ENCODE measurements at places on chromosomes 2 and 18.
A peak's percentile ranks its signal among the peaks of the same experiment; 100 is the strongest.

- no peak for DNase-seq
These were observed 254.8 kb downstream of the RNF152 start for GRCh38 chr18:61637905-61638595.

DNA sequence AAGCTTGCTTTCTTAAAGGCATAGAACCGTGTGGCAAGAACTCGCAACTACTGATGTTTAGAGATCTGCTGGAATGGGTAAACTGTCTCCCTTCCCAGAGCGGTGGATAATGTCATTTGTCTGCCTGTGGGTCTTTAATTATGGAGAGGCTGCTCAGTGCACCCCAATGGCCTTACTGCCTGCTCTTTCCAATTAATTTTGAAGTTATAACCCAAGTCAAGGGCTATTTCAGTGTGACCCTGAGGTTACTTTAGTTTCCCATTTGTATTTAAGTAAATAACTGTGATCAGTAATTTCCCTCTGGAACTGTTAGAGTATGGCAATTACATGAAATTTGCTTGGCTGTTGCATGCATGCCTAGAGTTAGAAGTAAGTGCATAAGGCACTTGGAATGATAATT, 48.9 kb upstream of the LYPD6 start:
- DNase-seq = no peak

GRCh38 chr2:177551989-177552421, 159.4 kb downstream of the AGPS start:
- peak; percentile 13 for DNase-seq

DNA sequence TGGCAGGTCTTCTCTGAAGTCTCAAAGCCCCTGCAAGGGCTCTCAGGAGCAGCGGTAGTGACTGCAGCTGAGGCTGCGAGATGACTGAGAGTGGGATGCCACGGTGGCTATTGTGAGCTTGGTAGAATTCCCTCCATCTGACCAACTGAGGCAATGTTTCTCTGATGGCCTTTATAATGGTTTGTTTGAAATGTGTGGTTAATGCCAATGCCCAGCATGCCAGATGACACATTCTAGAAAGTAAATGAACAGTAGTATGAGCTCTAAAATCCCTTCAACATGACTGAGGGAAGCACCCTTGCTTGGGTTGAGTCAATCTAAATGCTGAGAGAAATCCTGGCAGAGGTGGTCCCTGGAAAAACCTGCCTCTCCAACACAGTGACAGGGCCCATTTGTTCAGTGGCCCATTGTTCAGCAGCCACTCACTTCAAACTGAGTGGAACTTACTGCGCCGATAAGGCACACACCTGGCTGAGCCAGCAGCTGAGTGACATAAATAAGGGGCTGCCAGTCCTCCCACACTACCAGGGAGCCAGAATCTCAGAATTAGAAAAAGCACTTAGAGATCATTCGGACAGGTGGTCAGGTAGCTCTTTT, 31.7 kb downstream of the SULT1C2 start:
- no peak for DNase-seq

- no peak for DNase-seq
These were observed 30.8 kb upstream of the TRIB2 start for GRCh38 chr2:12685956-12686355.

DNA sequence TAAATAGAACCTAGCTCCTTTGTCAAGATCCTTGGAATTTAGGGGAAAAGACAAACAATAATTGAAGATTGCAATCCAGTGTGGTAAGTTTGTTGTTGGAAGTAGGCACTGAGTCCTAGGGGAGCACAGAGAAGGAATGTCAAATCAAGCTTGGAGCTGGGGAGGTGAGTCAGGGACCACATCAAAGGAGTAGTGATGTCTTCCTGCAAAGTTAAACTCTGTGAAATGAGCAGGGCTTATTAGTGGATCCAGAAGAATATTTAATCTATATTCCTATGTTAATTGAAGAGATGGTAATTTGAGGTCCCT, 41.7 kb upstream of the NABP1 start:
- DNase-seq = no peak

DNA sequence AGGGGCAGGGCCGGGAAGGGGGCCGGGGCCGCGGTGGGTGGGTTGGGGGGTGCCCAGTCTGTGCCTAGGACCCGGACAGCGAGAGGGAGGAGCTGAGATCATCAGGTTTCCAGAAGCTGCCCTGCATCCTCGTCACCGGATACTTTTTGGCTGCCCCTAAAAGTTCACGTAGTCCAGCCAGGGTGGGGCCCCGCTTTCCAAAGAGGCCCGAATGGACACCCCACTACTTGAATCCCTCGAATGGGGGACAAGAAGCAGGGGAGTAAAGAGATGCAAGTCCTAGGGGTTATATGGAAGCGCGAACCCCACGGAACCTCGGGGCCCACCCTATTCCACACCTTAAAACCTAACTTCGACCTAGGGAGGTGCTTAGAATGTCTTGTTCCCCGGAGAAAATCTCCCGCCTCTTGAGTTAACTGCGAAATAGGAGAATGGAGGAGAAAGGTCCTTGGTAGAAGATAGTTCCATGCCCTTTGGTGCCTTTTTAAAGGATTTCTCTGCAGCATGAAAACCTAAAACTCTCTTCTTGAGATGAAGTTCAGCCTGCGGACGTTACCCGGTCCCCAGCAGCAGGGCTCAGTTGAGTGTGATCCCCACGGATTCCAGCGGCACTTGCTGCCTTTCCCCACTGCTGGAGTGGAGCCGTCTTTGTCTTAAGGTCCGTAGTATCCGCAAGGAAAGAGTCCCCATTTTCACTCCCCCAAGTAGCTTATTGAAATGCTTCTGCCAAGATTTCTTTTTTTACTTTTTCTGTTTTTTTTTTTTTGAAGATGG, 2.1 kb upstream of the RNF152 start:
- no peak for DNase-seq

GRCh38 chr18:36372903-36373311, 75.4 kb downstream of the FHOD3 start:
- no peak for DNase-seq

- no peak for DNase-seq
These were observed 25.7 kb downstream of the MDH1 start for GRCh38 chr2:63614448-63614968.

- DNase-seq = no peak
These were observed 16.1 kb upstream of the REG3G start for GRCh38 chr2:79009388-79009787.

GRCh38 chr2:42979416-42979869, 187.1 kb upstream of the HAAO start:
- DNase-seq = no peak

DNA sequence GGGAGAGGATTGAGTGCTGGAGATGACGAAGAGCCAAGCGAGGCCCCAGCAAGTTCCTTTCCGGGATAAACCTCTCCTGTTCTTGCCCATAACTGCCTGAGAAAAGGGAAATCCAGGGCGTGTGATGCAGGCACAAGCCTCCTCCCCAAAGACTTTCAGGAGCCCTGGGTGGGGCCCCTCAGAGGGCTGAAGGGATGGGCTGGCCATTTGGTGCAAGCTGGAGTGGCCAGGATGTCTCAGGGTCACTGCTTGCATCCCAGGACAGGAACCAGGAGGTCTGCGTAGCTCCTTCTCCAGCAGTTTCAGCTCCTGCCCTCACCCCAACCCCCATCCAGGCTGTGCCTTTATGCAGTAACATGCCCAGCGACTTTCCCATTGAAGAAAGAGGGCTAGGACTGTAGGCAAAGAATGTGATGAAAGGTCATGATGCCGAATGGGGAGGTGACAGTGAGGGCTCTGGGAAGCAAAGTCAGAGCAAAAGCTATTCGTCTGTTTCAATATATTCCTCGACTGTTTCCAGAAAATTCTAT, 80.2 kb downstream of the PXDN start:
- DNase-seq = no peak

DNA sequence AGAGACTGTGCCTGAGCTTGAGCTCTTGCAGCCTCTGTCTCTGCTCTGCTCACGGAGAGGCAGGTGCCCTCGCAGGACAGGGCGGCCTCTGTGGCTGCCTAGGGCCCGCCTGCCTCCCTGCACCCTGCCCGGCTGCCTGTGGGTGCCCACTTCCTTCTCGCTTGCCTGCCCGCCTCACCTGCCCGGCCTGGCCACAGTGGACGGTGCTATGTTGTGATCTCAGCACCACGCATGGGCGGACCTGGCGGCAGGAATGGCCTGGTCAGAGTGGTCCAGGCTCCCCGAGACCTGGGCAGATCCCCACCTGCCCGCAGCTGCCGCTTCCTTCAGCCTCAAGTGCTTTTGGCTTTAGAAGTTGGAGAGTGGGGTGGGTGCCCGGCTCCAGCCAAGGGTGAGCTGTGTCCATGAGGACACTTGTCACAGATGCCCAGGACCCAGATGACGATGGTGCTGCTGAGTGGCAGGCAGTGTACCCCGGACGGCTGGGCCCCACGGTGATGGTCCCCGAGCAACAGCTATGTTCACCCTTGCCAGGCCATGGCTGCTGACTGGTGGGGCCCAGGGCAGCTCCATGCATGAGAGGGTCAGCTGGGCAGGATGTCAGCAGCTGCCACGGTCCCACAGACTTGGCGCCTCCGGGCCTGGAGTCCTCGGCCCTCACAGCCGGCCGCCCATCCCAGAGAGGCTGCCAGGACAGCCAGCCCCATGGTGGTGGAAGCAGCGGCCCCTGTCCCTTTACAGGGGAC, 25.3 kb downstream of the RTP5 start:
- no peak for DNase-seq

DNA sequence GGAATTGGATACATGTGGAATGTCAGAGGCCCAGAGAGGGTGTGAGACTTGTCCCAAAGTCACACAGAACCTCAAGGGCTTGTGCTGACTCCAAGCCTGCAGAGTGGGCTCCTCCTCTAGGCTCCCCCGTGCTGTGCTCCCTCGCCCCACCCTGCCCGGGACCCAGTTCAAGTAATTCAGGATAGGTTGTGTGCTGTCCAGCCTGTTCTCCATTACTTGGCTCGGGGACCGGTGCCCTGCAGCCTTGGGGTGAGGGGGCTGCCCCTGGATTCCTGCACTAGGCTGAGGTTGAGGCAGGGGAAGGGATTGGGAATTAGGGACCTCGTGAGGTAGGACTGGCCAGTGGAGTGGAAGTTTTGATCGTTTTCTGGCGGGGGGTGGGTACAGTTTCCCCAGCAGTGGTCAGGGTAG, 2.8 kb downstream of the CTDSP1 start:
- DNase-seq = no peak

DNA sequence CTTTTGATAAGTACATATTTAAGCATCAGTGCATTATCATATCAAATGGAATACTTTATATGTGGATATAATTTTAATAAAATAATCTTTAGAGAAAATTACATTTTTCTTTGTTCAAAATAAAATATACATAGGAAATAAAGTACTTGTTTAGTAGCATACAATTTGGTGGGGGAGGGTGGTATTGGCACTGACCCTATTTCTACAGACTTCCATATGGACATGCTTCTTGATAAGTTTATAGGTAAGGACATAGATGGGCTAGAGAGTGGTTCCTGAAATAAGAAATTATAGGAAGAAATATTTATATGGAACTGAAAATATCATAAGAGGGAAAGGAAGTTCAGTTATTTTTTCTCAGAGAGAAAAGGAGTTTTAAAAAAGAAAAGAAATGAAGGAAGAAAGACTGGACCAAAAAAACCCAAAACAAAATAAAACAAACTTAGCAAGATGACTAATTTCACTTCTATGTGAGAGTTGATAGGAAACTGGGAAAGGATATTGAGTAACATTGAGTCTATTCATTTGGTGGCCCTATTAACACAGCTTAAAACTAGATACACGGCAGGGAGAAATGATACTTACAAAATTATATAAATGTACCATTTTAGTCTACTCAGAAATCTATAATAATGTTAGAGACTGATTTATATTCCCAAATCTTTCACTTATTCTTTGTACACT, 505.9 kb downstream of the ERBB4 start:
- DNase-seq = no peak

GRCh38 chr2:8300216-8300615, 381.6 kb upstream of the ID2 start:
- DNase-seq = no peak

GRCh38 chr2:199932312-199932855, 21.3 kb downstream of the C2orf69 start:
- no peak for DNase-seq

GRCh38 chr18:394987-395362, 105.5 kb downstream of the COLEC12 start:
- DNase-seq = no peak

- no peak for DNase-seq
These were observed 425.4 kb downstream of the TGIF1 start for GRCh38 chr18:3875376-3875775.

DNA sequence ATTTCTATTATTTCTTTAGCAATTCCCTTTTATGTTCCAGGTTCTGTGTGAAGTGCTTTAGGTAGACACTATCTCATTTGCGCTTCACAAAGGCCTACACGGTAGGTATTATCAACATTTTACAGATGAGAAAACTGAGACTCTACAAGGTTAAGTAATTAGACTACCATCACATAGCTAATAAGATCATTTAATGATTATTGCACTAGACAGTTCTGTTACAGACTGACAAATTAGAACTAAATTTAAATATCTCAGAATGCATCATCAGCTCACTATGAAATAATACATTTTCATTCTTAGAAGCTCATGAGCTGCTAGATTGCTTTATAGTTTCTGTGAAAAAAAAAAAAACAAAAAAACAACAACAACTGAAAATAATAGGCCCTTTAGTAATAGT, 37.9 kb downstream of the DARS1 start:
- no peak for DNase-seq

DNA sequence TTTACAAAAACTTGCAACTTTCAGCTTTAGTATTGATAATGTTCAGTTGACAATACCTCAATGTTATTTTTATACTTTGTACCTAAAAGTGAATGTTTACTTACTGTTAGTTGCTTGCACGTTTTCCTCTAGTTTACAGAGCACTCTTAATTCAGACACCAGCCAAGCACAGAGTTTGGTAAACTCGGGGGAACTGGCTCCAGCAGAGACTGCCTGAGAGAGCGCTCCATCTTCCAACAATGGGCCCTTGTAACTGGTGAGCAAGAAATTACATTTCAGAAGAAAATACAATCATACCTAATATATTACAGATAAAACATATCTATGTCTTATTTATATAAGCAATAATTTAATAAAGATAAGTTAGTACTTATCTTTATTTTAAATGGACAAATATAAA, 3.7 kb downstream of the FAM98A start:
- DNase-seq = no peak

DNA sequence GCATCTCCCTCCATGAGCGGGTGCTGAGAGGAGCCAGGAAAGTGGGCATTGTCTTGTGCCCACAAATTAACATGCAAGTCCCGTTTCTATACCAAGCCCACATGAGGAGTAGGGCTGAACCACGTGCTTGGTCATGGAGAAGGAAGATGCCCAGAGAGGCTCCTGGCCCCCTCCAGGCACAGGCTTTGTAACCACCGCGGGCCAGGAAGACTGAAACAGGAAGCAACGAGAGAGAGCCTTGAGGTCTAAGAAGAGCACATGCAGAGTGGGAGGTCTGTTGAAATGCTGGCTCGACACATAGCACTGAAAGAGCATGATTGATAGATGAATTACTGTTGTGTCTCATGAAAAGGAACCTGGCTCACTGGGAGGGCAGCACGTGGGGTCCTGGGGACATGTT, 36.3 kb downstream of the VWA3B start:
- no peak for DNase-seq

- DNase-seq = no peak
These were observed 672.2 kb downstream of the CPS1 start for GRCh38 chr2:211228559-211228958.

- DNase-seq = no peak
These were observed 74.1 kb downstream of the GALR1 start for GRCh38 chr18:77323640-77324299.

- peak; percentile 88 for DNase-seq
These were observed 90.3 kb downstream of the SPATS2L start for GRCh38 chr2:200396781-200397242.

Data from NCI-H748 treated with DMSO at 0.1 percent for 48 hours (cell line).